Stimulated activated naive CD4-positive, alpha-beta T cell treated with Interleukin-2 at 50 U/mL for 16 hours (primary cell): ENCODE measurements at places on chromosomes 7 and 10.

DNA sequence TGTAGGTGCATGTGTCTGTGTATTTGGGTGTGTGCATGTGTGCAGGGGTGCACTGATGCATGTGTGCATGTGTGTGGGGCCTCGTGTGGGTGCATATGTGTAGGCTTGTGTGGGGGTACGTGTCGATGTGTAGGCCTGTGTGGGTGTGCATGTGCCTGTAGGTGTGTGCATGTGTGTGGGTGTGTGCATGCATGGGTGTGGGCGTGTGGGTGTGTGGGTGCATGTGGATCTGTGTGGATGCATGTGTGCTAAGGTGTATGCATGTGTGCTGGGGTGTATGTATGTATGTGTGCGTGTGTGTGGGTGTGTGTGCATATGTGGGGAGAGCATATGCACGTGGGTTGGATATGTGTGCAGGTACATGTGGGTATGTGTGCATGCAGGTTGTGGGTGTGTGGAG, 73.2 kb downstream of the NKX6-2 start:
- no peak for DNase-seq

GRCh38 chr10:3773460-3774017, 11.5 kb downstream of the KLF6 start:
- no peak for DNase-seq

DNA sequence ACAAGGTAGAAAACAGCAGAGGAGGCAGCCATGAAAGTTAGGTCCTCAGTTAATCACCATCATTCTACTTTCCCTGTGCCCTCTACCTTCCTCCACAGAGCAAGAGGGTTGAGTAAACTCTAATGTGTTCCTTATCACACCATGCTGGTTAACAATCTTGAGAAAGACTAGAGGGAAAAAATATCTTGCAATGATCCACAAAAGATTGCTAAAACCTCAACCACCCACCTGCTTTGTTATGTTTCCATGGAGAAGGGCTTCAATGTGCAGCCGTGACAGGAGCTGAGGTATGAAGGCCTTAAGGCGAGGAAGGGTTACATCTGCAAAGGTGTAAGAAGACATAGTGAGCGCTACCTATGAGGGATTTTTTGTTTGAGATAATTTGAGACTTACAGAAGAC, 103.9 kb downstream of the IDE start:
- no peak for DNase-seq

DNA sequence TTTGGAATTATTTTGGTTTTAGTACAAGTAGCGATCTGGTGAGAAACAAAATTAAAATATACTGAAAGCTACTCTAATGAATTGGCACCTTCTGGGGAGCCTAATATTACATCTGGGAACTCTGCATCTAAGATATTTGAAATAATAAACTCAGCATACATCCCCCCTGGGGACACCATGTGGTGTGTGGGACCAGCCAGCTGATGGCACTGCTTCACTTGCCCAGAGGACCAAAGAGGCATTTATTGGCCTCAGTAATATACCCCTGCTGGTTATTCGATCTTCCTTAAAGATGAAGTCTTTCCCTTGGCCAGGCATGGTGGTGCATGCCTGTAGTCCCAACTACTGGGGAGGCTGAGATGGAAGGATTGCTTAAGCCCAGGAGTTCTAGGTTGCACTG, 195.1 kb upstream of the AUTS2 start:
- no peak for DNase-seq

GRCh38 chr7:77627309-77627676, 69.0 kb upstream of the RSBN1L start:
- DNase-seq = no peak

GRCh38 chr7:3497796-3498195, 196.7 kb downstream of the SDK1 start:
- DNase-seq = no peak

- DNase-seq = no peak
These were observed 918 bp downstream of the NET1 start for GRCh38 chr10:5413012-5413938.

GRCh38 chr10:120506674-120507073, 49.6 kb downstream of the PLPP4 start:
- DNase-seq = no peak

- DNase-seq = no peak
These were observed 26.9 kb downstream of the TMEM120A start for GRCh38 chr7:75967487-75967997.

GRCh38 chr7:142385491-142386340, 127.9 kb upstream of the PRSS58 start:
- no peak for DNase-seq

DNA sequence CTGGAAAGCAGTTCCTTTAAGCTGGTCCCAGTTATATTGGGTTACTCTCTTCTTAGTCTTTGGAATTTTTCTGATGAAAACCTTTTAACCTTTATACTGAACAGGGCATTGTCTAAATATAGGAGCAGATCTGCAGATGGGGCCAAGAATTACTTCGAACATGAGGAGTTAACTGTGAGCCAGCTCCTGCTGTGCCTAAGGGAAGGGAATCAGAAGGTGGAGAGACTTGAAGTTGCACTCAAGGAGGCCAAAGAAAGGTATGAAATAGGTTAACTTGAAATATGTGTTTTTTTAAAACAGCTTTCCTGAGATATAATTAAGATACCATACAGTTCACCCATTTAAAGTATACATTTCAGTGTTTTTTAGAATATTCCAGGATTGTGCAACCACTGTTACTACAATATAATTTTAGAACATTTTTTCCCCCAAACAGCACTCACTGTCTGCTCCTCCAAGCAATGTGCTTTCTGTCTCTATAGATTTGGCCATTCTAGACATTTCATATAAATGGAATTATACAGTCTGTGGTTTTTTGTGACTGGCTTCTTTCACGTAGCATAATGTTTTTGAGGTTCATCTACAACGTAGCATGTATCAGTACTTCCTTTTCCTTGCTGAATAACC, 18.9 kb downstream of the OPTN start:
- no peak for DNase-seq

- no peak for DNase-seq
These were observed at the start of gene GRM8 for GRCh38 chr7:127252778-127253280. GRM8 (minus strand) TSS chr7:127252941.

DNA sequence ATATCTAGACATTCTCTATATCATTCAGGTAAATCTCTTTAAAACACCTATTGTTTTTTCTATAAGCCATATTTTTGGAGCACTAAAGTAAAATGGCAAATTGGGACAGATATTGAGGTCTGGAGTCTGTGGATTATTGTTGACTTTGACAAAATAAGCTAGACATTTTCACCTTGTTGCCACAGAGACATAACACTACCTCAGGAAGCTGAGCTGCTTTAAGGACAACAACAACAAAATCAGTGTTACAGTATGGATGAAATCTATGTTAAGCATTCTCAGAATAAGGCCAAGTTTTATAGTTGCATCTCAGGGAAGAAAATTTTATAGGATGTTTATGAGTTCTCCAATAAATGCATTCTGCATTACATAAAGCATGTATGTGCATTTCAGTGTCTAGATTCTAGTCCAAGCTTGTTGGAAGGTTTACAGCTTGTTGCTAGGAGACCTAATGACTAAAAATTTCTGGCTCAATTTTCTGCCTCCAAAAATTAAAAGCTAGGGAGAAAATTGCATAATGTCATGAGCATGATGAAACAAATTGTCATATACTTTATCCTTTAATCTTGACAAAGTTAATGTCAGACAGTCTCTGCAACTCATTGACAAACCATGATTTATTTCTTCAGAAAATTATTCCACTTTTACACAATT, 18.3 kb downstream of the LIPM start:
- DNase-seq = no peak

- DNase-seq = no peak
These were observed 466.6 kb downstream of the XPNPEP1 start for GRCh38 chr10:109456566-109457301.

- DNase-seq = no peak
These were observed 580.3 kb downstream of the DNAJB6 start for GRCh38 chr7:157916946-157917640.

GRCh38 chr10:70559861-70560260, 42.7 kb downstream of the PRF1 start:
- no peak for DNase-seq

DNA sequence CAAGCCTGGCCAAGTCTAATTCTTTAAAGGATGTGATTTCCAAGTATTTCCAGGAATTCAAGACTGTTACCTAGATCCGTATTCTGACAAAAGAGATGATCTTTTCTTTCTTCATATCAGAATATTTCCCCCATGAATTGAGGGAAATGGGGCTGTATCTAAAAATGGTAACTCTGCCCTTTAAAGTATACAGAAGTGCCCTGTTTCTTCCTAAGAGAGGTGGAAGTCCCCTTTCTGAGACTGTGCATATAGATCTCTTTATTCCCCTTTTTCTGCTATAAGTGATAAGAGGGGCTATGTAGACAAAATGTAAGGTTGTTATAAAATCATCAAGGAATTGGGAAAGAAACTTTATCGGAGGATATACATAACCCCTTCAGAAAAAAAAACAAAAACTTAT, 287.1 kb upstream of the KAT6B start:
- DNase-seq = no peak

DNA sequence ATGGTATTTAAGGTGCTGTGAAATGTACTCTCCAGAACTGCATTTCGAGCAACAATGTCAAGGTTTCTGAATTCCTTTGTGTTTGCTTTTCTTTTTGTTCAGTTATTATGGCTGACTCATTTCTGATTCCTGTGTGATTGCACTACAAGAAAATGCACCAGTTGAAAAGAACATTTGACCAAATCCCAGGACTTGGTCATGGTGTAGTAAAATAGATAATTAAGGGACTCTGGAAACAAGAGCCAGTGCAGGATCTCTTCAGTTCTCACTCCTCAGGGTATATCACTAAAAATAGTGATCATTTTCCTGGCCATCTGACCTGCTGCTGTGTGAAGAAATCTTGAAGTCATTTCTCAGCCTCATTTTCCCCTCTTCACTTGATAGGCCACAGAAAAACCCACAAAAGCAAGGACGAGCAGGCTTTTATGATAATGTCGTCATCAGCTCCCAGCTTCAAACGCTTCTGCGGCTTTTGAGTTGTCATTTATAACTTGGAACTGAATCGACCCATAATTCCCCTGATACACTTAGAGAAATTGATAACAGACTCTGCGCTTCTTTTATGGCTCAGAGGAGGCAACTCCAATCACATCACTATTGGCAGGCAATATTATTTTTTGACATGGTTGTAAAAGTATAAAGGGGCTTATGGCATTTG, 274.7 kb downstream of the HDAC9 start:
- no peak for DNase-seq

- DNase-seq = no peak
These were observed 22.8 kb downstream of the AKR1C3 start for GRCh38 chr10:5117026-5117425.

DNA sequence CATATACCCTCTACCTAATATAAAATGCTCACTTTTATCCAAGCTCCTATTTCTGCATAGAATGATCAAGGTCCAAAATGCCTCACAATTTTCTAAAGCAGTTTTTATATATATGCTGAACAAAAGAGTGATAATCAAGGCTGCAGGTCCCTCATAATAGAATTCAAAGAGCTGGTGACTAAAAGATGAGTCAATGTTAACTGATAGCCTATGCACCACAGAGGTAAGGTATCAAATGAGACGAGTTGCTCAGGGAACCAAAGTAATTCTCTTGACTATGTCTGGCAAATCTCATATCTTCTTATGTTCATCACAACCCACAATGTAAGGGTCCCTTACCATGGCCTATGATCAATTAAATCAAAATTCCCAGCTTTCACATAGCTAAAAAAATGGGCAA, 15.2 kb downstream of the PDZD8 start:
- DNase-seq = no peak

- DNase-seq = peak; percentile 37
These were observed 460 bp downstream of the ANXA11 start for GRCh38 chr10:80204677-80205476.

GRCh38 chr7:14773729-14774271, 128.8 kb downstream of the DGKB start:
- no peak for DNase-seq

- DNase-seq = no peak
These were observed 70.9 kb upstream of the CTBP2 start for GRCh38 chr10:125231116-125231812.

GRCh38 chr7:83791737-83792136, 142.8 kb upstream of the SEMA3E start:
- no peak for DNase-seq
